ENCODE measurements at places on chromosomes 5 and 9.

DNA sequence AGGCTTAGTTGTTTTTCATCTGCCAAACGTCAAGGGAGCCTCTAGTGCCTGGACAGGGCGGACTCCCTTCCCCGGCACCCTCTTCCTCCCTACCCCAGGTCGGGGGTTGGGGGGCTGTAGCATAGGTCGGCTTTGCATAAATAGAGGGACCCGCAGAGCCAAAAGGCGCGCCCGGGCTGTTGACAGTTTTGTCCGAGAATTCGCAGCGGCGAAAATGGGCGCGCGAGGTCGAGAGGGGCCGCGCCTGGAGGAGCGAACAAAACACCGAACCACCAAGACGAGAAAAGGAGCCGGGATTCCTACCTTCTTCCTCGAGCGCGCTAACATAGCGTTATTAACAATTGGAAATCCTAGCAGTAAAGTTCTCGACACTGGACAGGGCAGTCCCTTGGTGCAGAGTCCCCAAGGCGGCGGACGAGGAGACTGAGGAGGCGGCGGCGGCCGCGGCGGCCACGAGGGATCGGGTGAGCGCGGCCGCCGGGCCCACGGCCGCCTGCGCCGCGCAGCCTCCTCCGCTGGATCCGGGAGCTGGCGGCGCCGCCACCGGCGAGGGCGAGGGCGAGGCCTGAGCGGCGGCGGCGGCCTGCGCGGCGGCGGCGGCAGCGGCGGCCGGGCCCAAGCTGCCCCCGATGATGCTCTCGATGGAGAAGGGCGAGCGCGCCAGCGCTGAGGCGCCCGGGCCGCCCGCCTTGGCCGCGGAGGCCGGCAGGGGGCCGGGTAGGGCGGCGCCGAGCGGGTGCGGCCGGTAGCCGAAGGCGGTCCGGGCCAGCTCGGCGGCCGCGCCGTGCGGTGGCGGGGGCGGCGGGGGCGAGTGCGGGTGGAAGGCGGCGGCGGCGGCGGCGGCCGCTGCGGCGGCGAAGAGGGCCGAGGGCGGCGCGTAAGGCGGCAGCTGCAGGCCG lies 1.7 kb downstream of the FOXD1 start:
- no peak for DNase-seq

GRCh38 chr5:170152767-170153166 lies 47.1 kb downstream of the FOXI1 start:
- no peak for DNase-seq

- DNase-seq = no peak
Measured at GRCh38 chr5:61620699-61621182, 288.7 kb downstream of the ZSWIM6 start.

- no peak for DNase-seq
Measured at GRCh38 chr9:35051069-35051967, 21.1 kb downstream of the VCP start.

DNA sequence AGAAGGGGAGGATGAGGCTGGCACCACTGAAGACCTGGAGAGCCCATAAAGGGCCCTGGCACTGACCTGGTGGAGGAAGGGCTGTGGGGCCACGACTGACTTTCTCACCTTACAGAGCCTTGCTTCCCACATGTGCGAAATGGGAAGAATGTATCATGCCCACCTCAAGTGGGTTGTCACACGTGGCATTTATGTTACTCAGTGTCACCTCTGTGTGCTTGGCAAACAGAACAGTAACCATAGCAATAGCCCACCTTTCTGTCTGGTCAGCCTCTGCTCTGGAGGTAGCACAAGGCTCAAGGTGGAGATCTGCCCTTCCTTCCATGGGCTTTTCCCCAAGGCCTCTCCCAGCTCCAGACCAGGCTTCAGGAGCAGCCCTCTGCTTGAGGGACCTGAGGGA lies 16.7 kb downstream of the TCF7 start:
- peak; percentile 52 for DNase-seq

DNA sequence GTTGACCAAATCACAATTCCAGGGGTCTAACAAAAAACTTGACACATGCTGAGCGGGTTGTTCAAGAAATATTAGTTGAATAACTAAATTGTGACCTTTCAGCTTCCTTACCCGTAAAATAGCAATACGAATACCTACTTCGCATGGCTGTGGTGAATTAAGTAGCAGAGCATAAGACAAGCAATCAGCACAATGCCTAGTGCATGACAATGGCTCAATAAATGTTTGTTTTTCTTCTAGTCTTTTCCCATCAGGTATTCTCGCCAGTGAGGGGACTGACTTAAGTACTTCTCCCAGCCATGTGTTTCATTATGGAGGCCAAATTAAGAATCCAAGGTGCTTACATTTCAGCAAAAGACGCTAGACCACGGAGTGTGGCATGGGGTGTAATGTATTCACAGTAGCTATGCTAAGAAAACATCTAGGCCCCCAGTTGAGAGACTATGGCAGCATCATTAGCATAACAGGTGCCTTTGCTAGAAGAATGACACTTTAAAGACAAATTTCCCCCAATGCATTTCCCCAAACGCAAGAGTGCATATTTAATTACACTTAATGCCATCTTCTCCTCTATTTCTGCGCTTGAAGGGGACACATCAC lies 145.9 kb downstream of the ASTN2 start:
- no peak for DNase-seq

DNA sequence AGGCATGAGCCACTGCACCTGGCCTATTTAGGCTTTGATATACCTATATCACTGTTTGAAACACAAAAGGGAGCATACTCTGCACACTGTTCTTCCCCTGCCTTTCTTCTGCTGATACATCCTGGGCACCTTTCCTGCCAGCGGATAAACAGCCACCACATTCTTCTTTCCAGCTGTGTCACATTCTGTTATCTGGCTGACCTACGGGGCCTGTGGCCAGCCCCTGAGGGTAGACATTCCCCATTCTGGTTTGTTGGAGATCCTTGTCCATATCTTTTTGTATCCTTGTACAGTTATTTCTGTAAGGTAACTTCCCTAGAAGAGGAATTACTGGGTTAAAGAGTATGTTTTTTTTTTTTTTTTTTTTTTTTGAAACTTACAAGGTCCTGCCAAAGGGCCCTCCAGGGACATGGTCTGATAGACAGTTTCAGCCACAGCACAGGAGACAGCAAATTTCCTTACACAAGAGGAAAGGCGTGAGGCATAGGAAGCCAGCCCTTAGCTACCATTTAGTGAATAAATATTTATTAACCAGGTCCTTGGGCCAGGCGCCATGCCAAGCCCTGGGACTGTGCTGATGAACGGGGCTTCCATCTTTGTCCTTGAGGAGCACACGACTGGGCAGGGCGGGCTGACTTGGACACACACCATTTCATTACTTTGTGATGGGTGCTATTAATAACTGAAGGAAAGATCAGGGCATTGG lies 57.8 kb downstream of the ERGIC1 start:
- no peak for DNase-seq

DNA sequence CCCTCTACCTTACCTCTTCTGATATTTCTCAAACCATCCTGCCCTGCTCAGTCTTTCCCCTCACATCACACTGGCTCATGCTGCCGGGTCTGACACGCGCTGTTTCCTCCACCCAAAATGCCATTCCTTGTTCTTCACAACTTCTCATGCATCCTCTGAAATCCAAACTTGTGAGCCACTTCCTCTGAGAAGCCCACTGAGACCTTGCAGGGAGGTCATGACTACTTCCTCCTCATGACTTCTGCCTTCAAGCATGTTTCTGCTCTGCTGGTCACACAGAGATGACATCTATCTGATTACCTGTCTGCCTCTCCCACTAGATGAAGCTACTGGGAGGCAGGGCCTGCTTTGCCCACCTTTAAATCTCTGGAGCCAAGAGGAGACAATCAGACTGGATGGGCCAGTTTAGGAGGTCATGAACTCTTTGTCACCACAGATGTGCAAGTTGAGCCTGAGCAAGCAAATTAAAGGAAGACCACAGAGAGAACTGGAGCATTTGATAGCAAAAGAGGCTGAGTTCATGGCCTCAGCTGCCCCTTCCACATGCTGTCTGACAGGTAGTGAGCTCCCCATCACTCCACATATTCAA lies 119.8 kb upstream of the TBC1D2 start:
- no peak for DNase-seq

- peak; percentile 38 for DNase-seq
Measured at GRCh38 chr5:152113401-152113800, 188.8 kb upstream of the GLRA1 start.

- no peak for DNase-seq
Measured at GRCh38 chr5:116747881-116748280, 173.3 kb upstream of the SEMA6A start.

GRCh38 chr9:34463098-34463900 lies 4.7 kb downstream of the DNAI1 start:
- DNase-seq = peak; percentile 70

- no peak for DNase-seq
Measured at GRCh38 chr9:128689293-128689774, 312 bp downstream of the SET start.

GRCh38 chr5:126778675-126779403 lies 1.9 kb downstream of the LMNB1 start:
- DNase-seq = no peak

DNA sequence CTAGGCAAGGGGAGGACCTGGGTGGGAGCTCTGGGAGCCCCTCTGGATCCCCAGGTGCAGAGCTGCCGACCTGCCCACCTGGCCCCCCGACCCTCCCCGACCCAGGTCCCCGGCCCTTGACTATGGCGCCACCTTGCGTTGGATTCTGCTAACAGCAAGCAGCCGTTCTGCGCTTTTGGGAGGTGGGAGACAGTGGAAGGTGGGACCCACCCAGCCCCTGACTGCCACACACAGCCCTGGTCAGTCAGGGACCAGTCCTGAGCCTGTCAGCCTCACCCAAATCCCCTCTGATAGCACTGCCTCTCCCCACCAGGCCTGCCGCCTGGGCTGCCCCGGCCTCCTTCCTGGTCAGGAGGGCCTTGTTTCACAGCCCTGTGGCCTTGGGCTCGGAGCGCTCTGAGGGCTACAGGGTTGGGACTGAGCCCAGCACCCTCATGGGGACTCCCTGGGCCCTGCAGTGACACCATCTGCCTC lies 77.9 kb downstream of the HMCN2 start:
- DNase-seq = no peak

GRCh38 chr5:38695021-38695958 lies 138.8 kb upstream of the LIFR start:
- DNase-seq = no peak

DNA sequence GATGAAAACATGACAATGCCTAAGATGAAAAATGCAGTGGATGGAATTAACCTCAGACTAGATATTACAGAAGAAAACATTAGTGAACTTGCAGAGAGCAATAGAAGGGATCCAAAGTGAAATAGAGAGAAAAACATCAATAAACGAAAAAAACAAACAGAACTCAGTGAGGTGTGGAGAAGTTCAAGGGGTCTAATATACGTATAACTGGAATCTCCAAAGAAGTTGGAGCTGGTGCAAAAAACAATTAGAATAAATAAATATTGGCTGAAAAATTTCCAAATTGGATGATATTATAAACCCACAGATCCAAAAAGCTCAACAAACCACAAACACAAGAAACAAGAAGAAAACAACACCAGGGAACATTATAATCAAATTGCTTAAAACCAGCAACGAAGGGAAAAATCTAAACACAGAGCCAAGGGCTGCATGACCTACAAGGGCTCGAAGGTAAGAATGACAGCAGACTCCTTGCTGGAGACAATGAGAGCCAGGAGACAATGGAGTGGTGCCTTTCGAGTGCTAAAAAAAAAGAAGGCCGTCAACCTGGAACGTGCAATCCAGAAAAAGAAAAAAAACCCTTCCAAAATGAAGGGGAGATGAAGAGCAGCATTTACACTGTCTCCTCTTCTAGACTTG lies 11.8 kb downstream of the FAM163B start:
- DNase-seq = no peak

DNA sequence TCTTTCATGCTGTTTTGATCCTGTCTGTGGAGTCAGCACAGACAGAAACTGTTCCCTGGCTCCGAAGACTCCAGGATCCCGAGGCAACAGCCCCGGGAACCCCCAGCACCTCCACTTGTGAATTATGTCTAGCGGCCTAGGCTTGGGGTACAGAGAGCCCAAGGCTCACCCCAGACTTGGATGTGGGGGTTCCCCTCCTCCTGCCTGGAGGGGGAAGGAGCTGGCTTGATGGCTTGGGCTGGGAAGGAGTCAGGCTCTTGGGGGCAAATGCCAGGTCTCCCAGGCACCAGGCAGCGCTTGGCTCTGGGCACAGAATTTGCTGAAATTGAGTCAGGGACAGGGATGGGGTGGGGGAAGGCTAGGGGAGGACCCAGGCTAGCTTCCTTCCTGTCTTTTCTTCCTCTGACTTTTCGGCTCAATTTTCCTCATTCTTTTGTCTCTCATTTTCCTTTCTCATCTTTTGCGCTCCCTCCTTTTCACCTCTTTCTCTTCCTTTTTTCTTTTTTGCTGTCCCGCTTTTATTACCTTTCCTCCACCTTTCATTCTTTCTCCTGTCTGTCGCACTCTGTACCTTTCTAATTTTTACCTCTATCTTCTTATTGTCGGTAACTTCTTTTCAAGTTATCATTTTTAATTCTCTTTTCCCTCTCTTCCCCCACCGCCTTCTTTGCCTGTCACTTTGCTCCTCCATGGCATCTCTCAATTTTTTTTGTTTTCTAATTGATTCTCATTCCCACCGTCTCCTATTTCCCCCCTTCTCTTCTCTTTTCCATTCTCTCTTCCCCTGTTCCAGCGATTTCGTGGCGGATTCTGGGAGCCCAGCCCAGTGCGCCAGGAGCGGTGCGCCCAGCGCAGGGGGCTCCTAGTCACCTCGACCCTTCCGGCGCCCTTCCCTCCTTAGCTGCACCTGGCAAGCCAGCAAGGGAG lies 10.5 kb downstream of the MSX2 start:
- no peak for DNase-seq

DNA sequence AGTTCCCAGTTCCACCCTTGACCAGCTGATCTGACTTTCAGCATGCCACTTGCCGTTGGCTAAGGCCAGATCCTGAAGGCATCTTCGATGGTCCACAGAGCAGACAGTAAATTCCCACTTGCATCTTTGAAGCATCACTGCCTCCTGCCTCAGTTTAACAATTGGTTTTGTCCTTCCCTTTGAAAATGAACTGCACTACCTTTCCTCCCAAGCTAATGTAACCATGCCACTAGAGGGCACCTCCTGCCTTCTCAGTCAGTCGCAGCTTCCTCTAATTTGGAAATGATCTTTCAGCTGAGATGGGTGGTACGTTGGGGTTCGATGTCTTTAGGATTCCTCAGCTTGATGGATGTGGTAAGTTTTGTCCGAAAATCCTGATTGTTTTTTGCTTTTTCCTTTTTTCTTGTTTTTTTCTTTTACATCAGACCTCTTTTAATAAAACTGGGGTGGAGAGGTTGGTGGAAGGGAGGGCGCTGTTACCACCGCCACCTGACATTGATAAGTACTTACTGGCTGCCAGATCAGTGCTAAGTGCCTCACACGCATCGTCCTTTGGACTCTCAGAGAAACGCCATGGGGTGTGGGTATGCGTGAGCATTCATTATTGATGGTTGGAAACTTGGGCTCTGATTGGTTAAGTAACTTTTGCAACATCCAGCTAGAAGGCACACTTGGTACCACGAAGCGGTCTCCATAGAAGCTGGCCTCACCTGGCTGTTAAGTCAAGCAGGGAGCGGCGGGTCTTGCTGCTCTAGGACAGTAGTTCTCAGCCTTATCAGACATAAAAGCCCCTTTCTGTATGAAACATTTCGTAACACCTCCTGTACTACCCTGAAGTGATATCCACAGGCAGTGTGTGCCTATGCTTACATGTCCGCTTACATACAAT lies 16.9 kb downstream of the PTTG1 start:
- DNase-seq = no peak

- DNase-seq = no peak
Measured at GRCh38 chr5:176542135-176542595, 5.0 kb upstream of the RNF44 start.

- DNase-seq = no peak
Measured at GRCh38 chr9:131672451-131672850, 67.4 kb downstream of the RAPGEF1 start.

Data from stimulated activated CD8-positive, alpha-beta memory T cell treated with anti-CD3 and anti-CD28 coated beads, Interleukin-15, amount 100 ng/mL, for 48 hours (primary cell).